ENCODE measurements at places on chromosomes 1 and 21.

GRCh38 chr21:37829447-37829846 lies 86.8 kb downstream of the KCNJ6 start:
- DNase-seq, result no peak

GRCh38 chr1:17643861-17644703 lies 104.6 kb downstream of the ARHGEF10L start:
- no peak for DNase-seq

DNA sequence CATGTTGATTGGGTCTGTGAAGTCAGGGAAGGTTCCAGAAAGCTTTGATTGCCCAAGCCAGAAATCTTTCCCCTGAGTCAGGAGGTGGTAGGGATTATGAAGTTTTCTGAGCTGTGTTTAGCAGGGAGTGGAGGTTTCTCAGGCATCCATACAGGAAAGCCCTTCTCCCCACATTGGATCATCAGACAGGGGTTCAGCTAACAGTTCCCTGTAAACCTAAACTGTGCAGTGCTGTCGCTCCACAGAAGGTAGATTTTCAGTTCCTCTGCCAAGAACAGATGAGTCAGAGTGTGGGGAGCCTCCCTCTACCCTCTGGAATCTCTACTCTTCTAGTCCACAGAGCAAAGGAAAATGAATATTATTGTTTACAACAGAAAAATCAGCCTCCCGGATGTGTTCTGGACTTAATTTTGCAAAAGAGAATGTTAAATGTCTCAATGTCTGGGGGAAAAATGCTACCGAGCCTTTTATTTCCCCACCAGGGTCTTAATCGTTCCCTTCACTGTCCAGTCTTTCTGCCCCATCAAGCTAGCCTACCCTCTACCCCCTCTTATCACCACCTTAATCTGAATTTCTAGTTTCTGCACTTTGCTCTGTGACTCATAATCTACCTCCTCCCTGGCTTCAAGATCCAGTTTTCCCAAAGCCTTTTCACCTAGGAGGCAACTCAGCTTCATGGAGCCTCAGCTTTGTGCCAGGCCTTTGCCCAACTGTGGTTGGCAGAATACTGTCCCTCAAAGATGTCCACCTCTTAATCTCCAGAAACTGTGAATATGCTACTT lies 355.6 kb downstream of the PRDM2 start:
- no peak for DNase-seq

GRCh38 chr1:82152356-82153271 lies 351.9 kb downstream of the ADGRL2 start:
- no peak for DNase-seq

DNA sequence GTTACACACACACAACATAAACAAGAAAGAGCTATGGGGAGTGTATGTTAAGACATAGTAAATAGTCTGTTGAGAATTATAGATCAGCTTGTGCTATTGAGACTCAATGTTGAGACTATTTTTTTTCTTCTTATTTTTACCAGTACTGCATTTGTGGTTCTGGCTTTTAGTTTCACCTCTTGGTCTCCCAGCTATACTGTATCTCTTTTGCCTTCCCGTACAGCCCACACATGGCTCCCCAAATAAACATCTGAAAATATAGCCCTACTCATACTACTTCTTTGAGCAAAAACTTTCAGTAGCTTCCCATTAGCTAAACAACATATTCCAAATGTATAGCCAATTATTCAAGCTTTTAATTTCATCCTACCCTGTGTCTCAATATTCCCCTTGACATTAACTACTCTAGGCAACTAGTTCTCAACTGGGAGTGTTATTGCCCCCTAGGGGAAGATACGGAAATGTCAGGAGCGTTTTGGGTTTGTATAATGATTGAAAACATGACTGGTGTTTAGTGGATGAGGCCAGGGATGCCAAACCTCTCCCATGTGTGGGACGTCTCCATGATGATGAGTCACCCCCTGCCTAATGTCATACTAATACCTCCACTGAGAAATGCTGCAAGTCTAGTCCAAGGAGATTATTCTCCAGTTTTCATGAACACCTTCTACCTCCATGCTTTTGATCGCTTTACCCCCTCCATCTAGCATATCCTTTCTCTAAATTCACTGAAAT lies 6.8 kb downstream of the RPE65 start:
- DNase-seq, result no peak

GRCh38 chr1:11640101-11640500 lies 14.1 kb downstream of the FBXO2 start:
- no peak for DNase-seq

DNA sequence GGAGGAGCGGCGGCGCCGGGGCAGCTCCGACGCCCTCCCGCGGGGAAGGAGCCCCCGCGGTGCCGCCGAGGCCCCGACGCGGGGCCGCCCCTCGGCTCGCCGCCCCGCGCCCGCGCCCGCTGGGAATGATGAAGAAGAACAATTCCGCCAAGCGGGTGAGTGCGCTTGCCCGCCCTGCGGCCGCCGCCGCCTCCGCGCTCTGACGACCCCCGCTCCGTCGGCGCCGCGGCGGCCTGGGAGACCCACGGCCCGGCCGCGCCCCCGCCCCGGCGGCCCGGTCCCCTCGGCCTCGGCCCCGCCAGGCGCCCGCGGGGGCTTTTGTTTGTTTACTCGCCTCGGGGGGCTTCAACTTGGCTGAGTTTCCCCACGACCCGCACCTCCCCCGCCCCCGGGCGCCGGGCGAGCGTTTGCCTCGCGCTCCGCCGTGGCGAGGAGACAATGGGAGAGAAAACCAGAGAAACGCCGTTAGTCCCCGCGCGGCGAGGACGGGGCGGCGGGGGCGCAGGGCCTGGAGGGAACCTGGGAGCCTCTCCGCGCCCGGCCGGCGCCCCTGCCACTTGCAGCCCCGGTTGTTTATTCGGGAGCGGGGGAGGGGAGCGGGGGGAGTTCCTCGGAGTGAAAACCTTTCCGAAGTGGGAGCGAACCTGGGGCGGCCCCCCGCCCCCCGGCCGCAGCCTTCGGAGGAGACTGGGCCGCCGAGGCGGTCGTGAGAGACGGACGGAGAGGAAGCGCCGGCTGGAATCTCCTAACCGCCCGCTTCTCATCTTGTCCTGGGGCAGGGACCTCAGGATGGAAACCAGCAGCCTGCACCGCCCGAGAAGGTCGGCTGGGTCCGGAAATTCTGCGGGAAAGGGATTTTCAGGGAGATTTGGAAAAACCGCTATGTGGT lies 661 bp downstream of the PLEKHO1 start:
- DNase-seq, result no peak

- DNase-seq, result no peak
Measured at GRCh38 chr1:248901578-248901977, 4.5 kb upstream of the PGBD2 start.

GRCh38 chr1:201284636-201285035 lies 1.3 kb downstream of the PKP1 start:
- no peak for DNase-seq

DNA sequence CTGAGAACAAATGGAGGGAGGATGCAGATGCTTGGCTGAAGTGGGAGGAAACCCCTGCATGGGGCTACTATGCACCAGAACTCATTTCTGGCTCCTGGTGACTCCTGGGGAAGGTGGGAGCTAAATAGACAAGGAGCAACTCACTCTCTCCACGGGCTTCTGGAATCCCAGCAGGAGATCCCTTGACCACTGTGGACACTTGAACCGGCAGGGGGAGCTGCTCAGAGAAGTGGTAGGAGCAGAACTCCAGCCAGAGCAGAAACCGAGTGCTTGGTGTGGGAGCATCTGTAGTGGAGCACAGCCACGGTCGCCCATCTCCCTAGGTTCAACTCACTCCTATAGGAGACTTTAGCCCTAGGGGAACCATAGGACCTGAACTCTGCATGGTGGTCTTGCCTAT lies 205.6 kb upstream of the GJB5 start:
- DNase-seq, result no peak

DNA sequence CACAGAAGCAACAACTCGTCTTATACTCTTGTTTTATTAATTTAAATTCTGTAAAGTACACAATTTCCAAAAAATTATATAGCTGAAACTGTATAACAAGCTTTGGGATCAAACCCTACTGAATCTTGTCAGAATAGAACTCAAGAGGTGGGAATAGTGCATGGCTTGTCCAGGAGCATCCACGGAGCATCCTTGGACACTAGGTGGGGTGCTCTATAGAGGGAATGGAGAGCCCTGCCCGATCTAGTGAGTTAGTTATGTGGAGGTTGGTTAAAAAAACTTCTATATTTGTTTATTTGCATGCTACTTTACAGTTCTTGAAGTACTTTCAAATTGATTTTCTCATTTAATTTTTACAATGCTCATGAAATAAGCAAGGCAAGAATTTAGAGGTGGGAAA lies 28.3 kb downstream of the ROR1 start:
- DNase-seq, result no peak

GRCh38 chr1:15362737-15363128 lies 47.0 kb upstream of the EFHD2 start:
- DNase-seq, result no peak

DNA sequence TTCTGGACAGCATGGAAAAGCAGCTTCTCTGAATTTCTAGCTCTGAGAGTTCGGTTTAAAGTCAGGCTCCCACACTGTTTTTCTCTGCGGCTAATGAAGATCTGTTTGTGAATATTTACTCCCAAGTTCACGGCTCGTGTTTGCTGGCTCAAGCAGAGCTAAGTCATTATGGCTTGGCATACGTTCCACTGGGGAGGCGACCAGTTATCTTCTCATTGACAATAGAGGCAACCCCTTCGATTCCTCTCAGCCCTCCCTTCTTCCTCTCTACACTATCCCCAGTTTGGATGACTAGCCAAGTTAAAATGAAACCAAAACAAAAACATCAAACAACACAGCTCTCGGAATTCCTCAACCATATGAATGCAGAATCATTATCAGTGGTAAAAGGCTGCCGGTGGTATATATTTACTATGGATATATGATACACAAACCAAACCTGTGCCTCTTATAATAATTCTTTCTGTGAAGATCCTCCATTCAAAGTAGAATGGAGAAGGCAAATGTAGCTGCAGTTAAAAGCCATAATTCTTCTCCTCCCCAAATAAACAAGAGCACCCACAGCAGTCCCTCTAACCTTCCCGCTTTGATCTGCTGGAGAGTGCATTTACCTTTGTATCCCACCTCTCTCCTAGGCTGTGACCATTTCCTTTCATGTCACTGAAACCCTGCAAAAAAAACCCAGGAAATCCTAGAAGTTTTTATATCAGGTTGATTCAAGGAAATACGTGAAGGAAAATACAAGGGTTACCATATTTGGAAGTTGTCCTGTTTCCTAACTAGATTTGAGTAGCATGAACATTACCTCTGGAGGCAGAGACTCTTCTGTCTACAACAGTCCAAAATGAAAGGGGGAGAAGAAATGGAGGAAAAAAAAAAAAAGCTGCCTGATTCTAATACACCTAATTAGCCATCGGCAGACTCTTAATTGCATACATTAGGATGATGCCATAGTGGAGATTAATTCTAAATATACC lies 108.3 kb upstream of the USH2A start:
- DNase-seq, result no peak

DNA sequence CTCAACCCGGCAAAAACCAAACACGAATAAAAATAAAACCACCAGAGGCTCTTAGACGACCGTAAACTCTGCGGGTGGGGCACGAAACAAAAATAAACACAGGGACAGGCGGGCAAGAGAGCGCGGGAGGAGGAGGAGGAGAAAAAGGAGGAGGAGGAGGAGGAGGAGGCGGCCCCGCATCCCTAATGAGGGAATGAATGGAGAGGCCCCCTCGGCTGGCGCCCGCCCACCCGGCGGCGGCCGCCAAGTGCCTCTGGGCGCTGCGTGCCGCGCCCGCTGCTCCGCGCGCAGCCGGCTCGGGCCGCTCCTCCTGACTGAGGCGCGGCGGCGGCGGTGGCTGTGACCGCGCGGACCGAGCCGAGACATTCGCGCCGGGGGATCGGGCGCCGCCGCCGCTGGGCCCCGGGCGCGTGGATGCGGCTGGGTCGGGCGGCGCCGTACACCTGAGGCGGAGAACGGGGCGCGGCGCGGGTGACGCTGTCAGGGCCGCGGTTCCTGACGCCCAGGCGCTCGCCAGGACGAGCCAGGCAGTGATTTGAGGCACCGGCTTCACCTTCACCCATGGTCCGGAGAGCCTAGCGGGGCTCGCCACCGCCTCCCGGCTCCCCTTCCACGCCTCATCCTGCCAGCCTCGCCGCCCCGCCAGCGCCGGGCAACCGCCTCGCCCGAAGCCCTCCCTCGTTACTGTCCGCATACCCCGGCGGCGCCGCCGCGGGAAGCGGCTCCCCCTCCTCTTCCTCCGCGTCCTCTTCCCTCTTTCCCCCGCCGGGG lies at the start of gene MARK1:
TSS of gene MARK1 (plus strand) at position 229 of the 771 bp plus-strand sequence. CDS start 687 bp downstream, outside the sequence.
- DNase-seq, result no peak

- DNase-seq, result no peak
Measured at GRCh38 chr1:63843884-63844283, 70.1 kb downstream of the ROR1 start.

GRCh38 chr1:179091691-179092165 lies 9.9 kb downstream of the TOR3A start:
- no peak for DNase-seq

- no peak for DNase-seq
Measured at GRCh38 chr1:15946571-15947381, 29.1 kb downstream of the ZBTB17 start.

DNA sequence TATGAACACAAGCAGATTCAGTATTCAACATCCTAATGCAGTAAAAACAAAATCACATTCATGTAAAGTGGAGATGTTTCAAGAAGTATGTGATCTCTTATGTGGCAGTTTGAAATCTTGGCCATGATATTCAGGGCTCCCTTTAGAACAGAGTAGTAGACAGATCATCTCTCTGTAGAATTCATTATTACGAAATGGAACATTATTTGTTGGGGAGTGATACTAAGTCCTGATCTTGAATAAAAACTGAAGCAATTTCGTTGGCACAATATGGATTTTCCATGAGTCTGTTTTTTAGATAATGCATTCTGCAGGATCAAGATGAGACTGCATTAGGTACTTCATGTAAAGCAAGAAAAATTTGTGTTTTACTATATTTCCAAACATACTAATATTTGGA lies 264.4 kb upstream of the NRIP1 start:
- no peak for DNase-seq

DNA sequence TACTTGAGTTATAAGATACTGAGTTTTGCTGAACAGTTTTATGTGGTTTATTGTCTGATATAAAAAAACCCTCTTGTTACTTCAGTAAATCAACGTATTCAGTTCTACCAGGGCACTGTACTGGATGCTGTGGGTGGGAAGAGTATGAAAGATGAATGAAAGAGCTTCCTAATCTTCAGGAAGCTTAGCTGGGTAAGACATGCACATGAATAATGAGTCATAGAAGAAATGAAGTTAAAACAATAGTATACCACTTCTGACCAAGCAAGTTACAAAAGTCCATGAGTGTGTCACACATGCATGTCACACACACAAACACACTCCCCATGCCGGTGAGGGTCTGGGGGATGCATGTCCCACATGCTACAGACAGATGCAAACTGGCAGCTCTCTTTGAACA lies 105.9 kb downstream of the SIPA1L2 start:
- DNase-seq, result no peak

DNA sequence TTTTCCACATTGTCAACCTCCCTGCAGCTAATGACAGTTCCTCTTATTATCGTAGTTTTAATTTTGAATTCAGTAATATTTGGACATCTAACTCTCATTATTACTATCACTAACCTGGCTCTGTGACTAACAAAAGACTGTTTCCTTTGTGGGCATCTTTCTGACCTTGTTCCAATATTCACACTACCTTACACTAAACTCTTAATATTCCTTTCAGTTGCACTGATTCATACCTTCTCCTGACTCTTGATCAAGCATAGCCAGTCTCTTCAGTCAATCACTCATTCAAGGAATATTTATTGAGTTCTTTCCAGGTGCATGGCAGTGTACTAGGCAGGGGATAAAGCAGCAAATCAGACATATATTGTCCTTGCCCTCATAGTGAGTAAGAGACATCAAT lies 7.8 kb upstream of the CTNNBIP1 start:
- no peak for DNase-seq
